ENCODE measurements at places on chromosomes 2 and 18.

DNA sequence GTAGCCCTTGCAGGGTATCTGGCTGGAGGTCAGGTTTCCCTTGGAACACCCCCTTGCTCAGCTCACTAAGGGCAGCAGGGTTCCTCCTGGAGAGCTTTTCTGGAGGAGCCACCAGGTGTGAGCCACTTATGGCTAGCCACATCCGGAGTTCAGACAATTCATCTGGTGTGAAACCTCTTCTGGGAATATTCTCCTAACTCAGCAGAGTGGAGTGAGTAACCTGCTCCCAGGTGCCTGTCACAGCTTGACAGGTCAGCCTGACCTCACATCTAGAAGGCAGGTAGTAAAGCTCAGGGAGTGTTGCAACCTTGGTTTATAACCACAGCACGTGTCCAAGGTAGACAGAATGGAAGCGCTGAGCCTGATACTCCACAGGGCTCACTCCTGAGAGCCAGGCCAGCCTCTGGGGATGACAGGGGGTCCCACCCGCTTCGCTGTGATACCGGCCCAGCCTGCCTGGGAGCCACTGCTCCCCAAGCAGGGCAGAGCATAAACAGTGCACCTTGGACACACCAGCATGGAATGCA, 62.6 kb upstream of the TGFA start:
- DNase-seq: no peak

GRCh38 chr2:161842736-161843433, 218.7 kb downstream of the SLC4A10 start:
- no peak for DNase-seq

DNA sequence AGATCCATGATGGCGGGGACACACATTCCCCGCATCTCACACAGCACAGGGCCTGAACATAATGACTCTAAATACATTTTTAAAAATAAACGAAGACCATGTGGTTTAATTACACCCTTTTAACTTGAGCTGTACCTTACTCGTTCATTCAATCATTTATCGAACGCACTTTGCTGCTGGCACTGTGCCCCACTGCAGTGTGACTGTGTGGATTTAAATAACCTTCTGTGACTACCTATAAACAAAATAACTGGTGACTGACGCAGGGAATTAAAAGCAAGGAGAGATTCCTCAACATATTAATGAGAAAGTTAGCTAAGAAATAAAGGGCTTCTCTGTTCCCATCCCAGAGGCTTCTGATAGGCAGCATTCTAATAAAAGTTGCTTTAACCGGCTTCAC, 10.9 kb upstream of the FZD7 start:
- DNase-seq: no peak

DNA sequence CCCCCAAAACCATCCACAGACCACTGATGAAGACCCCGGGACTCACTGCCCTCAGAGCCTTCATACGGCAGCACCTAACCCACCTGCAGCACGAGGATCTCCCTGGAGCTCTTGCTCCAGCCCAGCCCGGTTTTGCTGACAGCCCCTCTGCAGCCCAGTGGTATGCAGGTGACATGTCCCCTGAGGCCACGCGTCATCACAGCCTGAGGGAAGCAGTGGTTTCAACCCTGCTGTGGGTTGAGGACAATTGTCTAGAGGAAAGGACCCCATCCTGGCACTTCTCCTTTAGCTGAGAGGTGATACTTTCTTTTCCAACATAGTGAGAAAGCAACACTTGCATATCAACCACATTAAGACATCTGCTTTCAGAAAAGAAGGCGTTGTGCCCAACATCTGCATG, 134.0 kb downstream of the SEPTIN10 start:
- no peak for DNase-seq

DNA sequence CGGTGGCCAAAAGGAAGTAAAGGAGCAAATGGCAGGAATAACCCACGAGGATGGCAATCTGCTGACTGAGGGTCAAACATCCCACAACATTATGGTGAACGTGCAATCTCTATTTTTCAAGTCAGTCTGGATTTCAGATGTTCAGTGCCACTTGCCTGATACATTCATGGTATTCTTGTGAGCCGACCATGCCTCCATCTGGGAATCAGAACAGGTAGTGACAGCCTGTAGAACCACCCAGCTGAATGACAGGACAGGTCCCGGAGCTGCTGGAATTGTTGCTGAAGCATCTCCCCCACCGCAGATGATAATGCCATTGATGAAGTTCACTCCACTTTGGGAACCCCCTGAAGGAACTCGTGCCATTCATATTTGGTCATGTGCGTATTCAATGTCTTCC, 123.2 kb downstream of the CAPN13 start:
- no peak for DNase-seq

DNA sequence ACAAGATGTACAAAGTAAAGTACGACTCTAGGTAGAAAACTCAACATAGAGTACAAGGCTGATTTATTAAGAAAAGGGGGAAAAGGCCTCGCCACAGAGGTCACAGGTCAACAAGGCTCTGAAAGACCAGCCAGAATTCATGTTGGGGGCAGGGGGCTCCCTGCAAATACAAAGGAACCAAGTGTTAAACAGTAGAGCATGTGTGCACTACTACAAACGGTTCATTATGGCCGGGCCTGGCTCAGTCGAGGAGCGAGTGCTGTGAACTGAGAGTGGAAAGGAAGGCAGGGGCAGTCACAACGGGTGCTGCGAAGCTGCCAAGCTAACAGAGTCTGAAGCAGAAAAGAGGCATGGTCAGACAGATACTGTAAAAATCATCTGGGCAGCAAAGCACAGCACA, 77.1 kb downstream of the MBOAT2 start:
- DNase-seq: no peak

GRCh38 chr2:145041706-145042105, 521.8 kb upstream of the ZEB2 start:
- DNase-seq: no peak

- DNase-seq: no peak
Observed at GRCh38 chr2:1796232-1796930, 52.1 kb upstream of the PXDN start.

GRCh38 chr2:231315896-231316295, 79.6 kb upstream of the B3GNT7 start:
- no peak for DNase-seq

- DNase-seq: no peak
Observed at GRCh38 chr2:190811811-190812210, 68.8 kb upstream of the GLS start.

- DNase-seq: no peak
Observed at GRCh38 chr2:45889053-45889452, 237.6 kb downstream of the PRKCE start.

DNA sequence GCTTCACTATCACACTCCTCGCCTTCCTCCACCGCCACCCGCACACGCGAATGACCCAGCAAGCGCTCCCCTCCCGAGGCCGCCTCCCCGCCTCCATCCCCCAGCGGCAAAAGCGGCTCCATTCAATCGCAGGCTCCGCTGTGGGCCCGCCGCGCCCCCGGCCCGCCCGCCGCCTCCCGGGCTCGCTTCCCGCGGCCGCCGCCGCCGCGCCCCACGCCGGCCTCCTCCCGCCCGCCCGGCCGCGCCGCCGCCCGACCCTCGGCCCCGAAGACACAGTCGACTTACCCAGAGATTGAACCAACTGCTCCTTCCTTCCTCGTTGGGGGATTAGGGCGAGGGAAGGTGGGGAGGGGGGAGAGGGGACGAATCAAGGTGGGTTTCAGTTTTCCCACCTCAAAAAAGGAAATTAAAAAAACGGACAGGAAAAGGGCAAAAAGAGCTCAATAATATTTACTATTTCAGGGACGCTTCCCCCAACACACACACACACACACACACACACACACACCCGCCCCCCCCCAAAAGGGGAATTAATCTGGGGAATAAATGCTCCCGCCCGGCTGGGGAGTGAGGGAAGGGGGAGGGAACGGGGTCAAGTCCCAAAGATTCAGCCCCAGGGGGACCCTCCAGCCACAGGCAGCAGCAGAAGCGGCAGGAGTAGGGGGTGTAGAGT, 743 bp downstream of the XPO1 start:
- no peak for DNase-seq

GRCh38 chr2:75098856-75099255, 100.5 kb downstream of the TACR1 start:
- DNase-seq: peak; percentile 42

GRCh38 chr2:229640636-229641035, 73.7 kb downstream of the DNER start:
- no peak for DNase-seq

DNA sequence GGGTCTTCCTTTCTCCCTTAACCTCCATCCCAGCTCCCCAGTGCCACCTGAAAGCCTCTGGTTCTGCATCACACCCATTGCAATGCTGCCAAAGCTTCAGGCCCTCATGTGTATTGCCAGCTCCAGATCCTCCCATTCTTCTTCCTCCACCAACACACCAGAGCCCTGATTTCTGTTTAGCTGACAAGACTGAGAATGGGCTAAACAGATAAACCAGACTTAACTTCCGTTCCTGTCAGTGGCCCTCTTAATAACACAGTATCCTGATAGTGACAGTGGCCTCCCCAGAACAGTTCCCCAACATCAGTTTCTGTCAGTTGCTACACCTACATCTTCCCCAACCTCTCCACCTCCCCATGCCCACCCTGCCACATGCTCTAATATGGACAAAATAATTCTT, 31.3 kb upstream of the C1D start:
- DNase-seq: no peak

DNA sequence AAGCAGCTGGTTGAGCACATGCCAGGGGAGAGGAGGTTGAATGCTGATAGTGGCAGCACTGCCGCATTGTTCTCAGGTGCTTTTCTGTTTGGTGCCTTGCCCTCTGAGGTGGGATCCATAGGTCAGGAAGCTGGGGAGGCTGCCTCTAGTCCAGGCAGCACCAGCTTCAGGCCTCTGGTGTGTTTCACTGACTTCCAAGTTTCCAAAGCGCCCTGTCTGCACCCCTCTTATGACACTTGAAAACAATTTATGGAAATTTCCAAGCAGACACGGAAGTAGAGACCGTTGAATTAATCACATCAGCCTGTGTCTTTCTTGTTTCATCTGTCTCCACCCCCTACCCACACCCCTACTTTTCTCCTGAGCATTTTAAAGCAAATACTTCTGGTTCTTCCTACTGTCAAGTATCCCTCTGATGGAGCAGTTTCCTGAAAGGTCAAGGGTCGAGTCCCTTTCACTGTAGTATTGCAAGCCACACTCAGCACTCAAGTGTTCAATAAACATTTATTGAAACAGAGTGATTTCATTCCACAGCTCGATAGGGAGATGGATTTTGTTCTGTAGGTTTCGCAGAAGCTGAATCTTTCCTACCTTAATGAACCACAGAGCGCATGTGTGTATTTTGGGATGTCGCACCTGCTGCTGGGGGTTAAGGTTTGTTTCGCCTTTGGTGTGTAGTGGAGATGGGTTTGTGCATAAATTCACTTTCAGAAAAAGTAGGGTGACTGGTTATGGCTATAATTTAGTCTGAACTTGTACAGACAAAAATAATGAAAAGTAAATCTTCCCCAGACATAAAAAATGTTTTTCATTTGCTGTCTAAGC, 21.4 kb downstream of the DGKD start:
- no peak for DNase-seq

- DNase-seq: no peak
Observed at GRCh38 chr2:79189465-79189864, 29.9 kb upstream of the REG3A start.

- DNase-seq: no peak
Observed at GRCh38 chr18:51953521-51953920, 386.5 kb upstream of the DCC start.

GRCh38 chr2:236903978-236904377, 181.7 kb upstream of the COPS8 start:
- no peak for DNase-seq

GRCh38 chr2:136322428-136322827, 204.5 kb upstream of the CXCR4 start:
- no peak for DNase-seq

DNA sequence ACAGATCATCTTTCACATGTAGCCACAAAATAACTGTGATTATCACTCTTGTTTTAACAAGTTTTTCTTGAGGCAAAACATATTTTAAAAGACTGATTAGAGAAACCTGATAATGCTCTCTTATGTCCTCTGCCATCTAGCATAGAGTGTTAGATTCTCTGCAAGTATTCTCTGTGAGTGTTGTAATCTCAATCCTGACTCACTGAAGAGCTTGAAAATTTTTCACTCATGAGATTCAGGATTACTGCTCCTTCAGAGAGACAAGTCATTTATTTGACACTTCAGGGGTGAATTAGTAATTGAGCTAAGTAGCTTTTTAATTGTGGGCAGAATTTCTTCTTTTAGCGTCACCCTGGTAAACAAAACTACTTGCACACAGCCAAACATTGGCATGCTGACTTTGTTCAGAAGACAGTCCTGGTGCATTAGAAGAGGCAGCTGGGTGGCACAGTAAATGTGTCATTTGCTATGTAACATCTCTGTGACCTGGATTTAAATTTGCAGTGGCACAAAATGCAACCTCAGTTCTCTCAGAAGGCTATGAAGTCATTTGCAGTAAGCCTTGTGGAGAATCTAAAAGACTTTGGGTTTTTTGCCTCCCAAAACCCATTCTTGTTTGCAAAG, 172.9 kb downstream of the LRP1B start:
- DNase-seq: no peak

DNA sequence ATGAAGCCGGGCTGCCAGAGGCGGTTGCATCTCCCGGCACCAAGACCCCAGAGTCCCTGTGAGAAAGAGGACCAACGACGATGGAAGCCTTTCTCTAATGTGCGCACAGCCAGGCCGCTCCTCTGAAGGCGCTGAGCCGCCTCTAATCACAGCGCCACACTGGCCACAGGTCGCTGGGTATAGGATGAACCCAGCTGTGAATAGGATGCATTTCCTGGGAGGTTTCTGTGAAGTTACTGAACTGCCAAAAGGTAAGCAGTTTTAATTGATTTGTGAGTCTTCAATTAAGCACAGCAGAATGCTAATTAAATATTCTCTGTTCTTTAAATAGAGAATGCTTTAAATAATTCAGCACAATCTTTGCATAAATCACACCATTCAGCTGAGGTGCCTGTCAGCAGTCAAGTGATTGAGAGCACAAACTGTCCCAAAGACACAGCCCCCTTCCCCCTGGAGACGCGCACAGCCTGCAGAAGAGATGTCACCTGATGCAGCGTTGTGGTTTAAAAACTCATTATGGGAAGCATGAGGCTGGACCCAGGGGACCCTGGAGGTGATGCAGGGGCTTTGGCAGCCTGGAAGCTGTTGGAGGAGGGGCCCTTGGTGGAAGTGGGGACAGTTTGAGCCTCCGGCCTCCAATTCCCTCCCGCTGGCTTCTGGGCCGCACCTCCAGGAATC, 98.1 kb downstream of the RTP5 start:
- DNase-seq: no peak

DNA sequence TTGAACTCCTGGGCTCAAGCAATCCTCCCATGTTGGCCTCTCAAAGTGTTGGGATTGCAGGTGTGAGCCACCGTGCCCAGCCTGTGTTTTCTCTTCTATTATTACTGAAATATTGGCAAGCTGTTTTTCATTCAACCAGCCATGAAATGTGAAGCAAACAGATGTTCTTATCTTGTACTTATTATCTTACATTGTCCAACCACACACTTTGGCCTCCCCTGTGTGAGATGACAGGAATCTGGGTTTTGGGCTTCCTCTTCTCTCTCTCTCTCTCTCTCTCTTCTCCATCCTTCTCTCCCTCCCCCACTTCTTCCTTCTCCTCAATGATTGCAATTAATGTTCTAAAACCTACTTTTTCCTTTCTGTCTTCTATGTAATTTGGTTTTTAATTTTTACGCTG, 33.1 kb downstream of the RAMP1 start:
- DNase-seq: peak; percentile 46

All from fibroblast of the aortic adventitia (primary cell).